DND-41 (cell line): ENCODE measurements at places on chromosomes 5 and 9.

DNA sequence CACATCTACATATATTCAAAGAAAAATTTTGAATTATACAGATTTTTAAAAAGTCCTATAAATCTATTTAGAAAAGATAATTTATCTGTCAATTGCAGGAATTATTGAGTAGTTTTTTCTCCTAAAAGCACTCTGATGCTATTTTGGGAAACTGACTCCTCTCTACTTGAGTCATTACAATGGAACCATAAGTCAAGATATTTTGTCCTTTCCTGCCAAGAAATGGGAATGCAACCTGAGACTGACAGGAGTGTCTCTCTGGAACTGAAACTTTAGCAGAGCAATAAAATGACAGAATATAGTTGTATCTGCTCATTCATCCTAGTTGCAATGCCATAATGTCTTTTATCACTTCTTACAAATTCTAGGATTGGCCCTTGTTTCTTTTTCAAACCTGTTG is 48.6 kb downstream of the CARTPT start:
- DNase-seq = no peak

- DNase-seq = no peak
Measured at GRCh38 chr5:72214168-72214567, 105.9 kb downstream of the MRPS27 start.

DNA sequence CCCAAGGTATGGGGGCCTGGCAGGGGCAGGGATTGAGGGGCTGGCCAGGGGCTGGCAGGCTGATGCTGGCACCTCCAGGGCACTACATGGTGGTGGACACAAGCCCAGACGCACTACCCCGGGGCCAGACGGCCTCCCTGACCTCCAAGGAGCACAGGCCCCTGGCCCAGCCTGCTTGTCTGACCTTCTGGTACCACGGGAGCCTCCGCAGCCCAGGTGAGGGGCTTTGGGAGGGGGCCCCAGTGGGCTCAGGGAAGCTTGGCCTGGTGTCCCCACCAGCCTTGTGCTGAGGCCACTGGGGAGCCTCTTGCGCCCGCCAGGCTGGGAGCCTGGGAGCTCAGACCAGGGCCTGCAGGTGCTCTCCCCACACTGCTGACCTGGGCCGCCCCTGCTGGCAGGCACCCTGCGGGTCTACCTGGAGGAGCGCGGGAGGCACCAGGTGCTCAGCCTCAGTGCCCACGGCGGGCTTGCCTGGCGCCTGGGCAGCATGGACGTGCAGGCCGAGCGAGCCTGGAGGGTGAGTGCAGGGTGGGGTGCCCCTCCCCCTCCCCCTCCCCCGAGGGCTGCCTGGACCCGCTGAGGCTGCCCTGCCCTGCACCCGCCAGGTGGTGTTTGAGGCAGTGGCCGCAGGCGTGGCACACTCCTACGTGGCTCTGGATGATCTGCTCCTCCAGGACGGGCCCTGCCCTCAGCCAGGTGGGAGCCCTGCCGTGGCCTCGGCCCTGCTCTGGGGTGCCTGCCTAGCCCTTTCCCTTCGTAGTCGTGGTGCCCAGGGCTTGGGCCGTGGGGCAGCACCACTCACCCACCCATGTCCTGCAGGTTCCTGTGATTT is 5.7 kb downstream of the MAMDC4 start:
- no peak for DNase-seq

DNA sequence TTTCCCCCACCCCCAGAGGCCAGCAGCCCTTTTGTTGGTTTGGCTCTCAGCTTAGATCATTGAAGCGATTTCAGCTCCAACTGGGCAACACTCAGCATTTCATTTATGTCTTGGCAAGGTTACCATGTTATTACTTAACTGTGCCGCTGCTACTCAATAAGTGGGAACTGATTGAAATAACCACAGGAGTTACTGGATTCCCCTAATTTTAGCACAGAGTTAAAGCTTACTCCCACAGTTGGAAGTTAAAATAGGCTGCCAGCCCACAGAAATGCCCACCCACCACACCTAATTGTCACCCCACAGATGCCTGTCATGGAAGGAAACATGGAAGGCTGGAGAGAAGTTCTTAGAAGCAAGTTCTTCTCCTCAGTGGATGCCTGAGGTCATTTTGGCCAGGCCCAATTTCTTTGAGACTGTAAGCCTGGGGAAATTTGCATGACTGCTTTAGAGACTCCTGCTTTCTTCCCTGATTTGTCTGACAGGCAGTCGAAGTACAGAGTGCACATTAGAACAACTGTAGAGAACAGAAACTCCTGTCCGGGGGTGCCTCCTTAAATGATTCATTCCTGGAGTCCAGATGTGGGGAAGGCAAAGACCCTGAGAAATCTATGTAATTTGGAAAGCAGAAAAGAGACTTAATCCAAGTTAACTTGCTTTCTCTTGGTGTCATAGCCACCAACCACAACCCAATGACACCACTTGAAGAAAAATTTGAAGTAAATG is 370.0 kb downstream of the ZSWIM6 start:
- DNase-seq = no peak

- DNase-seq = no peak
Measured at GRCh38 chr9:660227-660626, 181.3 kb upstream of the DMRT1 start.

DNA sequence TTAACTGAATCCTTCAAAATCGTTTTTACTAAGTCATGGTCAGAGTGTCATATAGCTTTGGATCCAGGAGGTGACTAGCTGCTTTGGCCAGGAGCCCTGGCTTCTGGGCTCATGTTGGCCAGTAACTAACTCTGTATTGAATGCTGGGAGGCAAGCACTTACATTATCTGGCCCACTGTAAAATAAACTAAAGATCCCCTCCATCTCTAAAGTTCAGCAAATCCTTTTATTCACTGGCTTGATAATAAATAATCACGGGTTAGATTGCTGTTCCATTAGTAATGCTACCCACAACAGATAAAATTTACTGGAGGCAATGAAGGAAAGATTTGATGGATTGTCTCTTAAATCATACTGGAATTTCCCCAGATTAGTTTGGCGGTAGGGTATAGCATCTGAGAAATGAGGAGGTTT is 382.2 kb upstream of the TLE4 start:
- DNase-seq = no peak

DNA sequence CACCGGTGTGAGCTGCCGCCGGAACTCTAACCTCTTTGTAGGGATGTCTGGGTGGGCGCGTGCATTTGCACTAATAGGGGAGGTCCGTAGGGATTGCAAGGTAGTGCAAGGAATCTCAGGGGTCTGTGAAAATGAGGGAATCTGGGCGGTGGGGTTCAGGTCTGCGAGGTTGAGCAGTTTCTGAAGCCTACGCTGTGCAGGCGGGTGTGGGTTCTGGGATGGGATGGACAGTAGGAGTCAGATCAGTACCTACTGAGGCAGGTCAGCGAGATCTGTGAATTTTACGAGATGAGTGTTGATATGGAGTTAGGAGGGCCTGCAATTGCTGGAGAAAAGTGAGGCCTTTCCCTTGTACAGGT is 856 bp upstream of the ATOSB start:
- DNase-seq = no peak

GRCh38 chr5:38547257-38547656 is 9.2 kb downstream of the LIFR start:
- no peak for DNase-seq

- DNase-seq = no peak
Measured at GRCh38 chr5:156393980-156394379, 67.0 kb downstream of the SGCD start.

DNA sequence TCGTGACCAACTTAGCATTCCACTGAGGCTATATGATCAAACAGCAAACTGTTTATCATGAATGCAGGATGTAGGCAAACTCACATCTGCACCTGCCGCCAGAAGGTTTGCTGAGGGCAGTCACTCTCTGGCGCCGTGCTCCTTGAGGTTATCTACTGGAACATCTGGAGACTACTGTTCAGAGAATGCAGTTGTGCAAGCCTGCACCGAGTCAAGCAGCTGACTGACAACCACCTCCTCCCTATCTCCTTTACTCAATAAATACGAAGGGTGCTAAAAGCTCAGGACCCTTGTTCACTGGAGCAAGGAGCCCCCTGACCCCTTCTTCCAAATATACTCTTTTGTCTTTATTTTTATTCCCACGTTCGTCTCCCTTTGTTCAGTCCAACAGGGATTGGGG is 27.1 kb downstream of the CCDC125 start:
- DNase-seq = no peak

DNA sequence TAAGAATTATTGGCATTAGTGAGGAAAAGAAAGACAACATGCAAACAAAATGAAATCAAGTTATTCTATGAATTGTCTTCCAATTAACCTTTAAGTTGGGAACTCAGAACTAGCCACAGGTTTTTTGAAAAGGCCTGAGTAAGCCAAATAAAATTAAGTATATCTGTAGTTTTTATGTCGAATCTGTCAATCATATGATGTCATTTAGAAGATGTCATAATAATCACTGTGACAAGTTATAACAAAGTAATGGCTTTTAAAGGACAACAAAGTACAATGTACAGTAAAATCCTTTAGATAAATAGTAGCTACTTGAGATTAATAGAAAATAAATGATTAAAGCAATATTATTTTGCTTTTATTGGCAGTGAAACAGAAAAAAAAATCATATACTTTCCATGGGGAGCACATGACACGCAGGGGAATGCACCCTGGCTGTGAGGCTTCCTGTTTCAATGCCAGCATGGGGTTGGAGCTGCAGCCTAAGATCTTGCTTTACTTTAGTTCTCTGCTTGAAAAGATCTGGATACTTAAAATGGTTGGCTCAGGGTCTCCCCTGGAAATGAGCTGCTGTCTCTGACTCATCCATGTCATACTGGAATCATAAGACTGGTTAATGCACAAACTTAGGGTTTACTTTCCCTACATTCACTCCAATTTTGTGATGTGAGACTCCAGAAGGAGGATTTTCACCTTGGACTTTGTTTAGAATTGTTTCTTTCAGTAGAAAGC is 284.3 kb downstream of the TAF11L14 start:
- DNase-seq = no peak

DNA sequence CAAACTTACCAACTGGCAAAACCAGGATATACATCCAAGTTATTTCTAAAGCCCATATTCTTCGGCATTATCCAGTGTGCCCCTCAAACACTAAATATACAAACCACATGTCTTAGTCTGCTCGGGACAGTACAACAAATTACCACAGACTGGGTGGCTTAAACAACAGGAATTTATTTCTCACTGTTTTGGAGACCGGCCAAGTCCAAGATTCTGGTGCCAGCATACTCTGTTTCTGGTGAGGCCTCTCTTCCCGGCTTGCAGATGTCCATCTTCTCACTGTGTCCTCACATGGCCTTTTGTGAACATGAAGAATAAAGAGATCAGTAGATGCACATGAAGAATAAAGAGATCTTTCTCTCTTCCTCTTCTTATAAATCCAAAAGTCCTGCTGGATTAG is 12.9 kb upstream of the SLCO6A1 start:
- DNase-seq = no peak

DNA sequence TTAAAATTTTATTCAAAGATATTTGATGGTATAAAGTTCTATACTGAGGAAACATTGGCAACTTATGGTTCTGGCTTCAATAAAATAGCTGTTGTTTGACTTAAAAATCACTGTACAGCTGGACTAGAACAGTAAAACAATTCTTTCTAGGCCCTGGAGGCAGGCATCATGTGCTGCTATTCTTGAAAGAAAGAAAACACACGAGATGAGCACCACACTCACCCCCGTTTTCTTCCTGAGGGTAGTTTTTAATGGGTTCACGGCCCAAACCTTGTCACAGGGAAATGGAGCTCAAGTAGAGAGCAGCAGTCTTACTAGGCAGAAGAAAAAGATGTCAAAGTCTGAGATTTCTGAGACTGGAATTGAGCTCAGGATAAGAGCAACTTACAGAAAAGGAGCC is 68.0 kb downstream of the FSTL4 start:
- DNase-seq = no peak

- no peak for DNase-seq
Measured at GRCh38 chr5:124740991-124741583, 5.4 kb downstream of the ZNF608 start.

- no peak for DNase-seq
Measured at GRCh38 chr5:168743617-168744016, 164.4 kb upstream of the PANK3 start.

DNA sequence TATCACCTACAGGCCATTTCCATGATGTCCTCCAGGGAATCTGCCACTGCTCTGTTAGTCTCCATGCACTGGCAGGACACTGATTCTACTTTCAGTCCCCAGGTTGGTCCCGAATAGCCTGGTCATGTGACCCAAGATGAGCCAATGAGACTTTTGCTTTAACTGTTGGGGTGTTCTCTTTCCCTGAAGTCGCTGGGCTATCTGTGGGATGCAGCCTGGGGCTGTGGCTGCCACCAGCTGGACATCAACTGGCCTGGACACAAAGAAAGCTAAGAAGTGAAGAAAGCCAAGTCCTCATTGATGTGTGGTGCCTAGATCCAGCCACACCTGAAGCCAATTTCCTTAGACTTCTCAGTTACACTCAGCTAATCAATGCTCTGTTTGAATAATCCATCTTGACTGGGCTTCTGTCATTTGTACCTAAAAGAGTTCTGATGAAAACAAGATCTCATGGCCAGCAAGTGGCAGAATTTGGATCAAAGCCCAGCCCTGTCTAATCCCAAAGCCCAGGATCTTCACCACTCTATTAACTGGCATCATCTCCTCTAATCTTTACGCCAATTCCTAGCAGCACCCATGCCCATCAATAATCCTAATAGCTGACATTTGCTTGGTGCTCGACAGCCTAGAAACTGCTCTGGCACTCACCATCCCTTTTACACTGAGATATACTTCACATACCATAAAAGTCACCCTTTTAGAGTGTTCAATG is 37.0 kb downstream of the SH3PXD2B start:
- no peak for DNase-seq

DNA sequence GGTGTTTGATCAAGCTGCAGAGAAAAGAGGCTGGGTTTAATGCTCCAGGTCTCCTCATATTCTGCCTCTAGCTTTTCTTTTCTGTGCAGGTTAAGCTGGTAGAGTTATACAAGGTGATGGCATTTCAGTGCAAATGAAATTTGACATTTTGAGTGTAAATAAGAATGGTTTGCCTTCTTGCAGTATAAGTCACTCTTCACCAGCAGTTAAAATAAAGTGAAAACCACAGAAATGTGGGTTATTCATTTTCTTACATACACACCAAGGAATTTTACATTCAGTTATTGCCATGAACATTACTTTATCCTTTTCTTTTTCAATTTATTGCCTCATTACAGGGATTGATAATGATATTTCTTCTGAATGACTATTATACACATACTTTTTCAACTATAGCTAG is 337.5 kb upstream of the PCSK5 start:
- DNase-seq = no peak

DNA sequence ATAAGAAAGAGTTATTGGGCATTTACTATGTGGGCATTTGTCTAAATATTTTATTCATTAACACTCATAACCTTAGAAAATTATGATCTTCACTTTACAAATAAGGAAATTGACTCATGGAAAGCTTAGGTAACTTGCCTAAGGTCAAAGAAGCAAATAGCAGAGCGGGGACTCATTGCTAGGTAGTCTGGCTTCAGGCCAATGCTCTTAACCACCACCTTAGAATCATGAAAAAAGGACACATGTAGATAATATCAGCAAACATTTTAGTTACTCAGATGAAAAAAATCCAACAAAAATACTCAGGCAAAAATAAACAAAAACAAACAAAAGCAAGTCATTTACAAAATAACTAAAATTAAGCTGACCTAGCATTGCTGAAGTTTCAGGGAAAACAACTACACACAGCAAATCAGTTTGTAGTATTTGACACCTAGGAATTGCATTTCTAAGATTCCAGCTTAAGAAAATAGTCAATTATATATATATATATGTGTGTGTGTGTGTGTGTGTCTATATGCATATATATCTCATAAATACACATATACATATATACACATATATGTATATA is 166.0 kb downstream of the HMHB1 start:
- no peak for DNase-seq
